ENCODE measurements at places on chromosomes 7 and 10. TPM values are rescaled to one million over a fixed set of nuclear protein-coding genes. Genes with fewer than 3 reads are reported as not detected.
A peak's percentile ranks its signal among the peaks of the same experiment; 100 is the strongest.

The GIMAP4 gene
- 140 TPM for total RNA-seq

- no peaks in the 10 kb centered on the region for H3K36me3 ChIP-seq
- H3K27ac ChIP-seq: no peak overlapping the region
- no peaks in the 10 kb centered on the region for H3K27me3 ChIP-seq
- no peaks in the 10 kb centered on the region for H3K4me1 ChIP-seq
- no peak overlapping the region for H3K4me3 ChIP-seq
- no peak for DNase-seq
These were observed 108.1 kb downstream of the BMPER start for GRCh38 chr7:34013421-34013820.

DNA sequence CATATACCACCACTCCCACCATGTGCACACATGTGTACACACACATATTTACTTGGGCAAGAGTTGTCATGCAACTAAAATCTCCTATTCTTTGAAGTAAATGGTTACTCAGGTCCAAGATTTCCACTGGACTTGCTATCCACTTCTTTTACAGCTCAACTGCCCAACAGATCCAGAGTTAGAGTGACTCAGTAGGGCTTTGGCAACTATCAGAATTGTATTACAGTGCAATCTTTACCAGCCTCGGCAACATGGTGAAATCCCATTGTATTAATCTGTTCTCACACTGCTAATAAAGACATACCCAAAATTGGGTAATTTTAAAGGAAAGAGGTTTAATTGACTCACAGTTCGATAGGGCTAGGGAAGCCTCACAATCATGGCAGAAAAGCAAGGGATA, 51.9 kb upstream of the ABLIM1 start:
- no peak overlapping the region for H3K27ac ChIP-seq
- H3K4me3 ChIP-seq: no peak overlapping the region
- H3K4me1 ChIP-seq: no peaks in the 10 kb centered on the region
- no peak for DNase-seq
- peaks cover 12% of the 10 kb centered on the region for H3K27me3 ChIP-seq

The DRGX gene
- not detected for total RNA-seq

DNA sequence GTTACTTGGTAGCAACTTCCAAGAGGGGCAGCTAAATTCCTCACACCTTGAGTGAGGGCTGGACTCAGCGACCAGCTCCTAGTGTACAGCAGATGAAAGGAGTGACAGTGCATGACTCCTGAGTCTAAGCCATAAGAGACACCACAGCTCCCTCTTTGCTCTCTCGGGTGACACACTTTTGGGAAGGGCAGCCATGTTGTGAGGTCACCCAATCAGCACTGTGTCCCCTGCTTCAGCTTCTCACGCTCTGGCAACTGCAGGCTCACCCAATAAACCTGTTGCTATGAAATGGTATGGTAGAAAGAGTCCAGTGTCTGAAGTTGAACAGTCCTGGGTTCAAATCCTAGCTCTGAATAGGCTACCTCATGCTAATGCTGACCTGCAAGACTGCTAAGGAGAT, 20.9 kb downstream of the TMEM130 start:
- peaks cover 4% of the 10 kb centered on the region for H3K27me3 ChIP-seq
- H3K27ac ChIP-seq: no peak overlapping the region
- no peaks in the 10 kb centered on the region for H3K36me3 ChIP-seq
- DNase-seq: no peak
- H3K4me1 ChIP-seq: no peaks in the 10 kb centered on the region

- no peak overlapping the region for H3K4me3 ChIP-seq
- no peaks in the 10 kb centered on the region for H3K36me3 ChIP-seq
- peaks cover 2% of the 10 kb centered on the region for H3K4me1 ChIP-seq
- no peak overlapping the region for H3K27ac ChIP-seq
- peaks cover 23% of the 10 kb centered on the region for H3K27me3 ChIP-seq
These were observed 34.9 kb upstream of the PTF1A start for GRCh38 chr10:23157239-23157681.

GRCh38 chr7:48052748-48053147, 17.4 kb downstream of the C7orf57 start:
- peaks cover 4% of the 10 kb centered on the region for H3K36me3 ChIP-seq
- no peak overlapping the region for H3K27ac ChIP-seq
- H3K4me1 ChIP-seq: peaks cover 11% of the 10 kb centered on the region
- H3K4me3 ChIP-seq: no peak overlapping the region
- DNase-seq: peak; percentile 39

The ANKMY2 gene
- total RNA-seq: 7.8 TPM

DNA sequence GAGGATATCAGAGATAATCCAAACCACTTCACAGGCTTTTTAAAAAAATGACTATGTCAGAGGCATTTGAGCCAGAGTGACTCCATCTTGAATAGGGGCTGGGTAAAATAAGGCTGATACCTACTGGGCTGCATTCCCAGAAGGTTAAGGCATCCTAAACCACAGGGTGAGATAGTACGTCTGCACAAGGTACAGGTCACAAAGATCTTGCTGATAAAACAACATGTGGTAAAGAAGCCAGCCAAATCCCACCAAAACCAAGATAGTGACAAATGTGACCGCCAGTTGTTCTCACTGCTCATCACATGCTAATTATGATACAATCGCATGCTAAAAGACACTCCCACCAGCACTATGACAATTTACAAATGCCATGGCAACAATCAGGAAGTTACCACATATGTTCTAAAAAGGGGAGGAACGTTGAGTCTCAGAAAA, 177.5 kb downstream of the RAPGEF5 start:
- H3K4me1 ChIP-seq: peaks cover 4% of the 10 kb centered on the region
- DNase-seq: no peak
- H3K27ac ChIP-seq: no peak overlapping the region
- no peak overlapping the region for H3K4me3 ChIP-seq

GRCh38 chr10:13404791-13405190, 56.7 kb upstream of the SEPHS1 start:
- no peaks in the 10 kb centered on the region for H3K36me3 ChIP-seq
- H3K27me3 ChIP-seq: peaks cover 10% of the 10 kb centered on the region
- H3K4me1 ChIP-seq: no peaks in the 10 kb centered on the region

- peaks cover 12% of the 10 kb centered on the region for H3K36me3 ChIP-seq
- H3K4me1 ChIP-seq: peaks cover 10% of the 10 kb centered on the region
- no peak overlapping the region for H3K4me3 ChIP-seq
- DNase-seq: peak; percentile 19
These were observed 44.6 kb upstream of the DLG5 start for GRCh38 chr10:77970869-77971803.

The GLI3 gene
- total RNA-seq: not detected

GRCh38 chr7:2523941-2524807, 4.6 kb downstream of the LFNG start:
- no peaks in the 10 kb centered on the region for H3K27me3 ChIP-seq
- DNase-seq: no peak
- peaks cover 53% of the 10 kb centered on the region for H3K4me1 ChIP-seq

The PDLIM1 gene
- total RNA-seq: 0.76 TPM

DNA sequence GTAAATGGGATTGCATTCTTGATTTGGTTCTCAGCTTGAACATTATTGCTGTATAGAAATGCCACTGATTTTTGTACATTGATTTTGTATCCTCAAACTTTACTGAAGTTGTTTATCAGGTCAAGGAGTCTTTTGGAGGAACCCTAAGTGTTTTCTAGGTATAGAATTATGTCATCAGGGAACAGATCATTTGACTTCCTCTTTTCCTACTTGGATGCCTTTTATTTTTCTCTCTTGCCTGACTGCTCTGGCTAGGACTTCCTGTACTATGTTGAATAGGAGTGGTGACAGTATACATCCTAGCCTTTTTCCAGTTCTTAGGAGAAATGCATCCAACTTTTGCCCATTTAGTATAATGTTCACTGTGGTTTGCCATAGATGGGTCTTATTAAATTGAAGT, 48.8 kb downstream of the ANXA8 start:
- no peak overlapping the region for H3K4me3 ChIP-seq
- H3K4me1 ChIP-seq: no peaks in the 10 kb centered on the region
- H3K27me3 ChIP-seq: peaks cover 22% of the 10 kb centered on the region

GRCh38 chr10:18610517-18610916, 40.9 kb downstream of the NSUN6 start:
- H3K36me3 ChIP-seq: peaks cover 25% of the 10 kb centered on the region
- H3K27me3 ChIP-seq: no peaks in the 10 kb centered on the region
- H3K27ac ChIP-seq: no peak overlapping the region
- no peak for DNase-seq

DNA sequence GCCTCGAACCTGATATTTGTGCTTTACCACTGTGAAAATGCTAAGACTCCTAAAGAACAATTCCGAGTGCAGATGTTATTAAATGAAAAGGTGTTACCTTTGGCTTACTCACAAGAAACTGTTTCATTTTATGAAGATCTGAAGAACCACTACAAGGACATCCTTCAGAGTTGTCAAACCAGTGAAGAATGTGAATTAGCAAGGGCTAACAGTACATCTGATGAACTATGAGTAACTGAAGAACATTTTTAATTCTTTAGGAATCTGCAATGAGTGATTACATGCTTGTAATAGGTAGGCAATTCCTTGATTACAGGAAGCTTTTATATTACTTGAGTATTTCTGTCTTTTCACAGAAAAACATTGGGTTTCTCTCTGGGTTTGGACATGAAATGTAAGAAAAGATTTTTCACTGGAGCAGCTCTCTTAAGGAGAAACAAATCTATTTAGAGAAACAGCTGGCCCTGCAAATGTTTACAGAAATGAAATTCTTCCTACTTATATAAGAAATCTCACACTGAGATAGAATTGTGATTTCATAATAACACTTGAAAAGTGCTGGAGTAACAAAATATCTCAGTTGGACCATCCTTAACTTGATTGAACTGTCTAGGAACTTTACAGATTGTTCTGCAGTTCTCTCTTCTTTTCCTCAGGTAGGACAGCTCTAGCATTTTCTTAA, 47.7 kb downstream of the MINPP1 start:
- peaks cover 10% of the 10 kb centered on the region for H3K4me1 ChIP-seq
- peaks cover 19% of the 10 kb centered on the region for H3K36me3 ChIP-seq
- H3K27ac ChIP-seq: no peak overlapping the region
- DNase-seq: no peak

- no peaks in the 10 kb centered on the region for H3K36me3 ChIP-seq
- no peaks in the 10 kb centered on the region for H3K4me1 ChIP-seq
- peaks cover 20% of the 10 kb centered on the region for H3K27me3 ChIP-seq
- DNase-seq: no peak
These were observed 630.0 kb upstream of the FOXK1 start for GRCh38 chr7:4052130-4052529.

The CRPPA gene
- 0.53 TPM for total RNA-seq
